ENCODE measurements at places on chromosomes 12 and 14. TPM values are rescaled to one million over a fixed set of nuclear protein-coding genes. Genes with fewer than 3 reads are reported as not detected.

SYCP3 gene
- total RNA-seq, result not detected

CLEC9A gene
- total RNA-seq, result not detected

PAH gene
- total RNA-seq, result not detected

GPR132 gene
- 2.2 TPM for total RNA-seq

CINP gene
- 34.9 TPM for total RNA-seq

DENND5B gene
- total RNA-seq, result 22.7 TPM

KCNC2 gene
- not detected for total RNA-seq
